ENCODE measurements at places on chromosomes 7 and 10.

- DNase-seq = no peak
These were observed 96.9 kb upstream of the STEAP1B start for GRCh38 chr7:22596763-22597400.

- no peak for DNase-seq
These were observed 38.1 kb downstream of the TMEM130 start for GRCh38 chr7:98831641-98832221.

GRCh38 chr10:95745501-95745900, 10.5 kb upstream of the ENTPD1 start:
- DNase-seq = no peak

GRCh38 chr10:119095640-119096039, 8.3 kb upstream of the DENND10 start:
- no peak for DNase-seq

DNA sequence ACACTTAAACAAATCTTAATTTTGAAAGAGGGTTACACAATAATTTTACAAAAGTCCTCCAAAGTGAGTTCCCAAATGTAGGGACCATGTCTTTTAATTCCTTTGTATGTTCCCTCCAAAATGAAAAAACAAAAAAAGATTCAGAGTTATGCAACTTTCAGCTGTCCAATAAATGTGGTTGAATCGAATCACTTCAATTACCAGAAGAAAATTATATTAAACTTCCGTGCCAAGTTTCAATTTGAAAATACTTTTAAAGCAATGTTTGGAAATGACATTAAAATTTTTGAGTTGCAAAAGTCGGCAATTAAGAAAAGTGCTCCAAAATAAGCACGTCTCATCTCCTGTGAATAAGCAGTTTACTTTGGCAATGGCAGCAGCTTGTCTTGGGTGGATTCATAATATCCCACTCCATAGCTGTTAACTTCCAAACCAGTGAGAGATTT, 60.3 kb upstream of the C1GALT1 start:
- no peak for DNase-seq

DNA sequence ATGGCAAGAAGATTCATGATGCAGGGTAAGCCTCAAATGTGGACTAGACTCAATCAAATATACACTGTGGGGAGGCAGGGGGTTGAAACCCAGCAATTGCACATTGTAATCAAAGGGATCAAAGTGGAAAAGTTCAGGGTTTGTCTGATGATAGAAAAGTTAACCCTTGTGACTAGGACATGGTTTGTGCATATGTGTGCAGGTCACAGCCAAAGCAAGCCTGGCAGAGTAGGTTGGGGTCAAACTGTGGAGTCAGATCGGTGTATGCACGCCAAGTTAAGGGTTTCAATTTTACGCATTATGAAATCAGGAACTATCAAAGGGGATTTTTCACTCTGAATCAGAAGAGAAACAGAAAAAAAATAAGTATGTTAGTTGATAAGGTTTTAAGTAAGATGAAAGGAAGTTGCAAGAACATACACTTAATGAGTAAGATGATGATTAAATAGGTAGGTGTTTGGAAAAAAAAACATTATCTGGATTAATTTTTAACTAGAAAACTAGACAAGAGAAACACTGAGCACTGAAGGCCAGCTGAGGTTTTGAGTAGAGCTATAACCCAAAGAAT, 188.3 kb downstream of the DGKB start:
- DNase-seq = no peak

All from SJSA1 (cell line).